ENCODE measurements at places on chromosomes 1 and 21.
A peak's percentile ranks its signal among the peaks of the same experiment; 100 is the strongest.

DNA sequence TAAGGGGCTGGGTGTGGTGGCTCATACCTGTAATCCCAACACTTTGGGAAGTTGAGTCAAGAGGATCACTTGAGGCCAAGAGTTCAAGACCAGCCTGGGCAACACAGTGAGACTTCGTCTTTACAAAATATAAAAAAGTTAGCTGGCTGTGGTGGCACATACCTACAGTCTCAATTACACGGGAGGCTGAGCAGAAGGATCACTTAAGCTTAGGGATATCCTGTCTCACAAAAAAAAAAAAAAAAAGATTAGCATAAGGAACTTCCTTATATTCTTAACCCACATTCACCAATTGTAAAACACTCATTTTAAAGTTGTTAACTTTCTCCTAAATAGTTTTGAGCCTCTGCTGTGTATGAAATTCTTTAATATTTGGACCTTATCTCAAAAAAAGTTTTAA is 53.1 kb downstream of the ABCD3 start:
- DNase-seq, result no peak

- no peak for DNase-seq
Measured at GRCh38 chr1:59692591-59692990, 122.2 kb upstream of the HOOK1 start.

GRCh38 chr1:224544346-224545110 is 71.6 kb upstream of the CNIH3 start:
- DNase-seq, result no peak

DNA sequence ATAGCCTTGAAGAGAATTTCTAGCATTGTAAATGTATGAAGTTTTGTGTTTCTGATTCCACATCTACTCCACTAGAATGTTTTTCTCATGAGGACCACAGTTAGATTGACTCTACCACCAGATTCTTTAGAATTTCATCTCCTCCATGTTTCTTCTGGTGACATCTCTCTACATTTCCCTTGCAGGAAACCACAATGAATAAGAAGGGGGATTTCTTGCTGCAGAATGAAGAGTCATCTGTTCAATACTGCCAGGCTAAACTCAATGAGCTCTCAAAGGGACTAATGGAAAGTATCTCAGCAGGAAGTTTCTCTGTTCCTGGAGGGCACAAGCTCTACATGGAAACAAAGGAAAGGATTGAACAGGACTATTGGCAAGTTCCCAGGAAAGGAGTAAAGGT is 18.6 kb downstream of the GBP6 start:
- no peak for DNase-seq

GRCh38 chr1:211135342-211135950 is 1.5 kb upstream of the KCNH1 start:
- DNase-seq, result peak; percentile 11

GRCh38 chr1:71899881-71900280 is 382.5 kb downstream of the NEGR1 start:
- DNase-seq, result no peak

GRCh38 chr1:239879321-239880170 is 212.1 kb upstream of the FMN2 start:
- no peak for DNase-seq

GRCh38 chr1:30660241-30660640 is 63.1 kb downstream of the MATN1 start:
- DNase-seq, result no peak

DNA sequence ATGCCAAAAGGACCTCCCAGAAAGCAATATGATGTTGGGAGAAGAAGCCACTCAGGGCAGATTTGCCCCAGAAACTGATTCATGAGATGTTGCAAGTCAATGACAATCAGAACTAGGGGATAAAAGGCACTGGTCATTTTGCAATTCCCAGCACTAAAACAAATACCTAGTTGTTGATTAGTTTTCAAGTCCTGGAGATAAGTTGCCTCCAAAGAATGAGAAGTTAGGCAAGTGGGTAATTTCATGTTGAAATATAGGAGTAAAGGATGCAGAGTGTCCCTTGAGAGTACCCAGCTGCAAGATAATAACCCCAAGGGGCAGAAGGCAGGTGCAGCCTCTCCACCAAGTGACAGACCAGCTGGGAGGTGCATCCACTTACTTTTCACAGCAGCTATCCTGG is 363.6 kb downstream of the PBX1 start:
- no peak for DNase-seq

DNA sequence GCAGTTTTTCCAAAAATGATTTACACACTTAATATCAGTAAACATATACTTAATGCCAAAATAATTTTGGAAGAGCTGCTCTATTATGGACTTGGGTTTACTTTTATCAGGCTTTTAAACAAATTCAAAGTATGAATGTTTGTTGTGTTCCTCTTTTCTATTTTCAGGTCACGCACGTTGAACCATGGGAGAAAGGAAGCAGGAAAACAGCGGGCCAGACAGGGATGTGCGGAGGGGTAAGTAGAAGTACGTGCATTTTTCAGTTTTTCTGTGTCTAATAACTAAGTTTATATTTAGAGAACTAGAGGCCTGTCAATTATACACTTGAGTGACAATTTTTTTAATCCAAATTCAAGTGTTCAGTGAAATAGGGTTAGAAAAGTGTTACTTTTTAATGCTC is 3.4 kb downstream of the PRPF38B start:
- no peak for DNase-seq

- no peak for DNase-seq
Measured at GRCh38 chr1:157237981-157238380, 99.8 kb upstream of the ETV3 start.

- no peak for DNase-seq
Measured at GRCh38 chr1:228999446-229000170, 264.3 kb downstream of the RHOU start.

DNA sequence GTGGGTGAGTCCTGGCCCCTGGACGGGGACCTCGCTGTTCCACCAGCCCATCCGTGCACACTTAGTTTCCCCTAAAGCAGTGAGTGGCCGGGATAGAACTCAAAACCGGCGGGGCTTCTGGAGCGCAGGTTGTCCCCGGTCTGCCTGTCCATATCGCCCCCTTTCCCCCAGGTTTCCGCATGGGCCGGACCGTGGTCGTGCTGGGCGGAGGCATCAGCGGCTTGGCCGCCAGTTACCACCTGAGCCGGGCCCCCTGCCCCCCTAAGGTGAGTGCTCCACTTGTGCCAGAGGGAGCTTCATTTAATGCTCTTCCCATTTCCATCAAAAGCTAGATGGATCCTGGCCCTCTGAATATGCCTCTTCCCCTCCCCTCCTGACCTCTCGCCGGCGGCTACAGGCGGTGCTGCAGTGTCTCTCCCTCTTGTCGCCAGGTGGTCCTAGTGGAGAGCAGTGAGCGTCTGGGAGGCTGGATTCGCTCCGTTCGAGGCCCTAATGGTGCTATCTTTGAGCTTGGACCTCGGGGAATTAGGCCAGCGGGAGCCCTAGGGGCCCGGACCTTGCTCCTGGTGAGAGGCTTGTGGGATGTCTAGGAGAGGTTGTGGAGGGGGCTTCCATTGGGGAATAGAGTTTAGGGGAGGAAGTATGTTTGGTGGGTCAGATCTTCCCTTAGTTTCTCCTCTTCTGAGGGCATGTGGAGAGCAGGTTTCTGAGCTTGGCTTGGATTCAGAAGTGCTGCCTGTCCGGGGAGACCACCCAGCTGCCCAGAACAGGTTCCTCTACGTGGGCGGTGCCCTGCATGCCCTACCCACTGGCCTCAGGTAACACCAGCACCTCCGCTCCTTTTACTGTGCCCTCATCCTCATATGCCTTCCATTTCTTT is 683 bp downstream of the PPOX start:
- DNase-seq, result no peak

- DNase-seq, result no peak
Measured at GRCh38 chr21:32549440-32549839, 35.9 kb downstream of the TCP10L start.

GRCh38 chr1:111948209-111949171 is 41.0 kb downstream of the KCND3 start:
- no peak for DNase-seq

GRCh38 chr1:4061521-4062031 is 161.5 kb upstream of the C1orf174 start:
- no peak for DNase-seq

DNA sequence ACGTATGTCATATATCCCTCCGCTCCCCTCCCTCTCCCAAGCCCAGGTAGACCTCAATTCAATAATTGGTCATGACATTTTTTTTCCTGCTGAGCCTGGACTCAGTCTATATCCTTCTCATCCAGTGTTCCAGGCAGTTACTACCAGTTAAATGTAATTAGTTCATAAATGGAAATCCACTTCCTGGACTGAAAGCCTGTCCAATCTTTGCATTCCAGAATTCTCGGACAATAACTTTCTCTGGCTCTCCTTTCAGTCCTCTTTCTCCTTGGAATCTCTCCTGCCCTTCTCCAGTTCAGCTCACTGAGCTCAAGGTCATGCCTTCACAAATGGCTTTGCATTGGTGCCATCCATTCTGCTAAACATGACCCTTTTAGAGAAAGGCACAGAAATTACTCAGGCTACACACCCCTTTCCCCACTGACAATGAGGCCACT is 34.8 kb downstream of the VWA5B1 start:
- DNase-seq, result no peak

GRCh38 chr1:38152351-38153065 is 105.9 kb upstream of the POU3F1 start:
- DNase-seq, result no peak

GRCh38 chr1:41245659-41246058 is 3.6 kb upstream of the SCMH1 start:
- DNase-seq, result no peak

DNA sequence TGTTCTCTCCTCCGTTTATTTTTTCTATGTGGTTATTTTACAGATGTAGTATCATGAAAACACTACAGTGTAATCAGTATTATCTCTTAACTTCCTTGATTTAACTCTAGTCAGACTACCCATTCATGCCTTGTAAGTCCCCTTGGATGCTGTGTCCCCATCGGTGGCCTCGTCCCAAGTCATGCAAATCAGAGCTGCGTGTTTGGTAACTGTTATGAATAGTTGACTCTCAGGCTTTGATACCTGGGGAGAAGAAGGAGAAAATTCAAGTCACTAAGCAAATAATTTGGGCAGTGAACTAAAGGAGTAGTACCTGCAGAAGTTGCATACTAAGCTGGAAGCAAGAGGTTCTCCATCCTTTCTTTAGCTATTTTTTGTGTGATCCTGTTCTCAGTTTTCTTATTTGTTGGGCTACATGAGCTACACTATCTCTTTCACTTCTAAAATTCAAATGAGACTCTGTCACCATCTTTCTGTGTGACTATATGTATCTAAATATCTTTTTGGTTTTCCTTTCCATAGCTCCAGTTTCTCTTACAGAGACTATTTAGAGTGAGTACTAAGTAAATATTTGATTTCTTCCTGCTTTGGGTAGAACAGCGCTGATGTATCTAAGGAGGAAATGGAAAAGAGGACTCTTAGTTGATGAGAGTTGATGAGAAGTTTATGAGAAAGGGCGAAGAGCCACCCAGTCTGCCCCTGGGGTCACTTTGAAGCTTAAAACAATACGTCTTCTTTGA is 50.9 kb downstream of the VANGL2 start:
- no peak for DNase-seq

Measured in central memory CD4-positive, alpha-beta T cell (primary cell).